ENCODE measurements at places on chromosomes 3 and 15. TPM values are rescaled to one million over a fixed set of nuclear protein-coding genes. Genes with fewer than 3 reads are reported as not detected.

- DNase-seq: no peak
These were observed 87.5 kb downstream of the ATP2B2 start for GRCh38 chr3:10417847-10418246.

DNA sequence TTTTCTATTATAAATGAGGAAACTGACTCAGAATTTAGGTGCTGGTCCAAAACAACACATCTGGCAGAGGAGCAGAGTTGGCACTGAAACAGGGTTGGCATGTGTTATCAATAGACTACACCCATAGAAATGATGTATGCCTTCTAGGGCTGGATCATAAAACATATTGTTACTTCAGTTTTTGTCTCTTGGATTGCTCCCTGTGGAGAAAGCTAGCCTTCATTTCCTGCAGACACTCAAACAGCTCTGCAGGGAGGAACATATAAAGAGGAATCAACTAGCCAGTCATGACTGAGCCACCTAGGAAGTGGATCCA lies 507 bp upstream of the MRPL3 start:
- DNase-seq: no peak

- no peak for DNase-seq
These were observed 18.6 kb upstream of the FLNB start for GRCh38 chr3:57989646-57990045.

DNA sequence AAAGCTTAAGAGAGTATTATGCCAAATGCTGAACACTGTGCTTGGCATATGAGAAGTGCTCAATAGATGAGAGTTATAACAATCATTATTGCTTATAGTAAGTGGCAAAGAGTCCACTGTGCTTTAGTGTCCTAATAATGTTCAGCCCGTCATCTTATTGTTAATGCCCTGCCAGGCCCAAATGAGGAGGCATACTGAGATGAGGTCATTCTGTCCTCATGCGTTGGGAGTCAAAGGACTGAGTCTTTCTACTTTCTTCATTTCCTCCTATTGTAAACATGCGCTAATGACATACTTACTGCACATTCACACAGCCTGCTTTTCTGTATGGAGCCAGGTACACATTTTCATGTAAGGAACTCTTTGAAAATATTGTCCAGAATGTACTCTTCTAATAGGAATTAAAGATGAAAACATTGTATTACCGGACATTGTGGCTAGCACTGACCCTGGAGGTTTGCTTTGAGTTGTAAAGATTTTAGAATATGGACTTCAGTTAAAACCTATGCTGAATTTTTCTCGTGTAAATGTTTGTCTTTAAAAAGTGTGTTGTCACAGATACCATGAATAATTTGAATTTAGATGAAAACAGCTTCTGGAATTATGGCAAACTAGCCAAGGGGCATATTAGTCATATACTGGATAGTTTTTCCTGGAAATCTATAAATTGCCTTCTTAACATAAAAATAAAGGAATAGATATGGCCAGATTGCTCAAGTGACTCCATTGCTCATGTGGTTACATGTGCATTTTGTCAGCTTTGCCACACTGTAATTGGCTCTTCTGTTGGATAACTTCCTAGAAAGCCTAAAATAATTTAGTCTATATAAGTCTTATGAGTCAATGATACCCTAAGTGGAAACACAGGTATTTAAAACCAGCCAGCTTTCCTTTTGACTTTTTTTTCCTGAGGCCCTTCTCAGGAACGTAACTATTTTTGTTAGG lies 38.3 kb downstream of the KBTBD12 start:
- DNase-seq: no peak

- no peak for DNase-seq
These were observed 17.7 kb upstream of the SLMAP start for GRCh38 chr3:57738391-57738790.

GRCh38 chr3:11290743-11291680 lies 18.8 kb downstream of the ATG7 start:
- DNase-seq: no peak

- no peak for DNase-seq
These were observed 587 bp downstream of the NPHP3 start for GRCh38 chr3:132721479-132722164.

- no peak for DNase-seq
These were observed 9.9 kb upstream of the KCNMB2 start for GRCh38 chr3:178526291-178526690.

The SLC28A2 gene
- polyA plus RNA-seq: not detected
